ENCODE measurements at places on chromosomes 12 and 14.

DNA sequence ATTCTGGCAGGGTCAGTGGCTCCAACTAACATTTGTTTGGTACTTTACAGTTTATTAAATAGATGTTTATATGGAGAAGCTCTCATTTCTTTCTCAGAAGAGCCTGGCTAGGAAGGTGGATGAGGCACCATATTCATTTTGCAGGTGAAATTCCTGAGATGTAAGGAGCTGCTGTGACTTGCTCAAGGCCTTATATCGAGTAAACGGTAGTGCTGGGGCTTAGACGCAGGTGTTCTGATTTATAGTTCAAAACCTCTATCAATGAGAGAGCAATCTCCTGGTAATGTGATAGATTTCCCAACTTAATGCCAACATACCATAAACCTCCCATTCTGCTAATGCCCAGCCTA, 42.3 kb downstream of the DAD1 start:
- no peak for DNase-seq

DNA sequence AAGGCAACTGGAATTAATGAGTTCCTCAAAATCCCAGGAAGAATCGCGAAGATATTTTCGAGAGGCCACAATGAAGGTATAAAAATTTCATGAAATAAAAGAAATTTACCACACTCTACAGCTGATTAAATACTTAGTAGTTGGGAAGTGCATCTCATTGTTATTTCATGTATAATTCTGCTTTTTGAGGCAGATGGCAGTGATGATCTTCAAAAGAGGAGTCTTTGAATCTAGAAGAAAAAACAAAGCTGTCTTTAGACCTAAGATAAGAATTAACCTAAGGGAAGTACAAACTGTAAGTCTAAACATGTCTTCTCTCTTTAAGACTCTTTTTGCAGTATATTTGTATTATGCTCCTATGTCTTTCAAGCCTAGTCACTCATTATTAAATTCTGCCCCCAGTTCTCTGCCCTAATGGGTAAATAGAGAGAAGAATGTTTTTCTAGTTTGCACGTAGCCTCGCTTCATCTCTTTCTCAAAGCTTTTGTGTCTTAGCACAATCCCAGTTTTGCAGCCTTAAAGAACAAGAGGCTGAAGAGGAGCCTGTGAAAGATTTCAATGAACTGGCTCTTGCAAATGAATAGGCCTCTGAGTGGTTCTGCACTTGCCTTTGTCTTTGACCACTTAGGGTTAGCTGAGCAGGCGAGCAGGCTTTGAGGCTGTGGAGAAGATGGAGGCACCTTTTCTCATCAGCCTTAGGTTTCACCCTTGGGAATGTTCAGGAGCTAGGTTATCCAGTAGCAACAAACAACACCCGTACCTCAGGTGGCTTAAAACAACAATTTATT, 32.7 kb downstream of the CFAP54 start:
- no peak for DNase-seq

DNA sequence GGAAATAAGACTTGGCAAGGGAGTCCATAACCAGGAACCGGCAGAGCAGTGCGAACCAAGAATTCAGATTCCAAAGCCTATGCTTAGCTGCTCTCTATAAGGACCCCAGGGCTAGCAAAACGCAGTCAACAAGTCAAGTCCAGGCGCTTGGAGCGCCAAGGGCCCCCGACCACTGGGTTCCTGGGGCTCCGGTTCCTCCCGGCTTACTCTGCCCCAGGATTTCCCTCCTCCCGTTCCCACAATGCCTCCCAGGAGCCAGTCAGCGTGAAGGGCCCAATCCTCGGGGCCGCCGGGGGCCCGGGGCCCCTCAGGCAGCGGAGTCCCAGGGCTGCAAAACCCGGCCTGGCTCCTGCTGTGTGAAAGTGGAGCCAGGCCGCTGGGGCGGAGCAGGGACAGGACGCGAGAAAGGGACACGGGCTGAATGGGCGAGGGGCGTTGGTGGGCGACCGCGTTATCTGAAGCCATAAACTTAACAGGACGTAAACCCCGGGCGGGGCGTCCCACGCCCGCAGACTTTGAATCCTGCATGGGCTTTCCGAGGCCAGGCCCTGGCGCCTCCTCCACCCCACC, 1.5 kb downstream of the KRT8 start:
- no peak for DNase-seq

DNA sequence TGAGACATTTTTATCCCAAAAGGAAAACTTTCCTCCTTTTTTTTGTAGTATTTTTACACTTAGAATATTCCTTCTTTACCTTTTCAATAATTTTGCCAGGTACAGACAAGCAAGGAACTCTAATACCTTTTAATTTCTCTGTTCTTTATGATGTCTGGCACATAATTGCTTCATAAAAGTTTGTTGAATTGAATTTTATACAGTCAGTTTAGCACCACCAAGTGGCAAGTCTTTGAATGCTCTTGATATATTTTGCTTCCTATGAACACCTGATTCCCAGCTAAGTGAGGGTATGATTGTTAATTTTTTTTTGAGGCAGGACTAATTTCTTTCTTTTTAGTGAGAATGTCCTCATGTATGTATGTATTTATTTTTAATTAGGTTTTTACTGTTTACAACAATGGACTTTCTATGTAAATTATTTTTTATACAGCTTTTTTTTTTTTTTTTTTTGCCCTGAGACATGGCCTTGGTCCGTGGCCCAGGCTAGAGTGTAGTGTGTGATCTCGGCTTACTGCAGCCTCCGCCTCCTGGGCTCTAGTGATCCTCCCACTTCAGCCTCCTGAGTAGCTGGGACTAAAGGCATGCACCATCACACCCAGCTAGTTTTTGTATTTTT, 6.9 kb downstream of the TBC1D15 start:
- peak; percentile 9 for DNase-seq

GRCh38 chr12:24127919-24128721, 178.7 kb upstream of the SOX5 start:
- no peak for DNase-seq

DNA sequence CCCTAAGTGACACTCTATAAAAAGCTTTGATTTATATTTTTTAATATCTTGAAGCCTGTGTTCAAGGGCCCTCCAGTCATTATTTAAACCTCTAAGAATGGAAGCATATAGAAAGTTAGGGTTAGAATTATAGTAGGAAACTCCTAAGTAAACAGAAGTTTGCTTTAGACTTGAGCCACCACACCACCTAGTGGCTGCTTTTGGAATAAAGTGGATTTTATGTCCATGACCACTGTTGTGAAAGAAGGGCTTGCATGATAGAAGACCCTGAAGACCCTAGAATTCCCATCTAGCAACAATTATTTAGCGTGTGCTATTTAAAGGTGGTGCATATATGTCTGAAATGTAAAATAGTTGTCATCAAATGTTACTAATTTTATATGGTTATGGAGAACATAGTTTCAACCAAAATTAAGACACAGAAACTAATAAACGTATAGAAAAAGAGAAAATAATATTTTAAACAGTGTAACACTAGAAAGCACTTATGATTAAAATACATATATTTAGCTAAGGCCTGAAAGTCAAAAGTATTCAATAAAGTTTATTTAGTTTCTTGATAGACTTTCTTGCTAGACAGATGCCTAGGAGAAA, 21.3 kb downstream of the LRRIQ1 start:
- no peak for DNase-seq

- DNase-seq = no peak
Observed at GRCh38 chr14:49673586-49673985, 14.4 kb downstream of the POLE2 start.

GRCh38 chr14:91945751-91946621, 1.5 kb downstream of the FBLN5 start:
- no peak for DNase-seq

DNA sequence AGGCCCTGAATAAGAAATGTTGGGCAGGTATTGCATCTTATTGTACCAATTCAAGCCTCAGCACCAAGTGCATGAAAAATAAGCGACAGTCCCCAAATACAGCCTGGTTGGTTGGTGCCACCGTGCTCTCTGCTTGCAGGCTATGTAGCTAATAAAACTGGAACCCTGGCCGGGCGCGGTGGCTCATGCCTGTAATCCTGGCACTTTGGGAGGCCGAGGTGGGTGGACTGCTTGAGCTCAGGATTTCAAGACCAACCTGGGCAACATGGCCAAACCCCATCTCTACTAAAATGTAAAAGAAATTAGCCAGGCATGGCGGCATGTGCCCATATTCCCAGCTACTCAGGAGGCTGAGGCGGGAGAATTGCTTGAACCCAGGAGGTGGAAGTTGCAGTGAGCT, 25.5 kb downstream of the FOXN3 start:
- no peak for DNase-seq

DNA sequence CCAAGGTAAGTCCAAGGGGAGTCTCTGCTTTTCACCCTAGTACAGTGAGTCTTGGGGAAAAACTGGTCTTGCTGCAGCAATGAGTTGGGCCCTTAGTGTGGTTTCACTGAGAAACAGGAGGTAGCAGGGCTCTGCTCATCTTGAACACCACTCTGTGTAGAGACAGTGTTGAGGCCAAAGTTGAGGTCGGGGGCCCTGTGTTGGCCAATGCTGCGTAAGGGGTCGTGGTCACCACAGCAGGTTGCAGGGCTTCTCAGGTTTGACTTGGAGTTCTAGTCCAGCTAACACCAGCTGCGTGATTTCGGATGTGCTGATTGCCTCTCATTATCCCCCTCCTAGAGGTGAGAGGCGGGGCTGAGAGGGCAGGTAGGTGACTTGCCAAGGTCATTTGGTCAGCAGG, 807.5 kb downstream of the VRK1 start:
- no peak for DNase-seq

- no peak for DNase-seq
Observed at GRCh38 chr12:24025153-24025798, 75.8 kb upstream of the SOX5 start.

DNA sequence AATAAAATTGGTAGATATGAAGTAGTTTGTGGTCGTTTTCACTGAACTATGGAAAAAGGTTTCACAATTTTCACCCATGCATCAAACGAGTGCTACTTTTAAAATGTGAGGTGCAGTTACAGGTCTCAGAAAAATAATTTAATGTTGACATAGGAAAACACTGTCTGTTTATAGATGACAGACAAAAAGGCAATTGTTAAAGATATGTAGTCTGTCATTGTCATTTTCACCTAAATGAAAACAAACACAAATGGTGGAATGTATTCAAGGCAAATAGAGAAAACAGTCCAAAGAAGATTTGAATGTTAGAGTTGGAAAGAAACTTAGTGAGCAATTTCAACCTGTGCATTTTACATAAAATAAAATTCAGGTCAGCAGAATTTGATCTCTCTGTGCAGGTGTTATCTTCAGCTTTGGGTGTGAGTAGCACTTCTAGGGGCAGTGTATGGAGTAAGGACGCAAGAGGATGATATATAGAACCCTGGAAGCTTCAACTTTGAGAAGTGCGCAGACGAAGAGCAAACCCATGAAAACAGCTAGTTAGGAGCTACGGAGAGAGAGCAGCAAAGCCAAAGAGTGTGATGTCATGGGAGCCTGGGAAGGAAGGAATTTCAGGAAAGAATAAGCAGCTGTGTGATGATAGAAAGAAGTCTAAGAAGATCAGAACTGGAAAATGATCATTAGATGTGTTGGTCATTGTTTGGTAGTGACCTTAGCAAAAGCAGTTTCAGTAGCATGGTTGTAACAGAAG, 6.2 kb downstream of the RERG start:
- DNase-seq = no peak

- DNase-seq = no peak
Observed at GRCh38 chr12:57247041-57247440, 3.9 kb downstream of the STAC3 start.

DNA sequence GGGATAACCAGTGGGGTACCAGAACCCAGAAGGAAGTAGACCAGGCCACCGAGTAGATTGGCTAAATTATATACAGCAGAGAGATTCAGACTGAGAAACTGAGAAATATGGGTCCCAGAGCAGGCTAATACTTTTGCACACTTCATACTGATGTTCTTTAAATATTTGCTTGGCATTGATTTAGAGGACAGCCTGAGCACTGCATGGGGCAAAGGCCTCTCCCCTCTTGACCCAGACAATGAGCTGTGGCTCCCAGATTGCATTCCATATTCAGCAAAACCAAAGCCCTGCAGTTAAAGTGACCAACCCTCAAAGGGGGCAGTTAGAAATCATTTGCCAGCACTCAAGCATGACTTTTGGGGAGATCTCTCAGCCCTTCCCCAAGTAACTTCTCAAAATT, 279.2 kb downstream of the SUDS3 start:
- DNase-seq = no peak

DNA sequence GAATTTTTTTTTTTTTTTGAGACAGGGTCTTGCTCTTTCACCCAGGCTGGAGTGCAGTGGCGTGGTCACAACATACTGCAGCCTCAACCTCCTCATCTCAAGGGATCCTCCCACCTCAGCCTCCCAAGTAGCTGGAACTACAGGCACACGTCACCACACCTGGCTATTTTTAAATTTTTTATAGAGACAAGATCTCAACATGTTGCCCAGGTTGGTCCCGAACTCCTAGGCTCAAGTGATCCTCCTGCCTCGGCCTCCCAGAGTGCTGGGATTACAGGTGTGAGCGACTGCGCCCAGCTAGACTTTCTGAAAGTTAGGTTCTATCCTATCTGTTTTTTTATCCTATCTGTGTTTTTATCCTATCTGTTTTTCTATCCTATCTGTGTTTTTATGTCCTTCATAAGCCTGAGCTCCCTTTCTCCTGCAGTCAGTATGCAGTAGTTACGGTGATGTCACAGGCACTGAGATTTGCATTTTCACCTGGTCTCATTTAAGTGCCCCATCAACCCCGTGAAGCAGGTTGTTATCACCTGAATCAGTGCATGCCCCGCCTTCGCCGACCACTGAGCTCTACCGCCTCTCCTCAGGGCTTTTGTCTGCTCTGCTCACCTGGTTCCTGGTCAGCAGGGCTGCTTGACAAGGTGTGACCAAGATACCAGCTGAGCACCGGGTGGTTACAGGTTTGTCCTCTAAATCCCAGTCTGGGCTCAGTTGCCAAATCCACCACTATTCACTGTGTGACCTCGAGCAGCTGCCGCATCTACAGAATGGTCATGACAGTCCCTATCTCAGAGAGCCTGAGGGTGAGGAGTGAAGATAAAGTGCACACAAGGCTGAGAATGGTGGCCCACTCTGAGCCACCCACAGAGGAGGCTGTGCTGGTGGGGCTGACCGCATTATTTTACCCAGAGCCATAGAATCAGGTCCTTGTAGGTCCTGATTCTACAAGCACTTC, 33.1 kb downstream of the SYNDIG1L start:
- DNase-seq = no peak

DNA sequence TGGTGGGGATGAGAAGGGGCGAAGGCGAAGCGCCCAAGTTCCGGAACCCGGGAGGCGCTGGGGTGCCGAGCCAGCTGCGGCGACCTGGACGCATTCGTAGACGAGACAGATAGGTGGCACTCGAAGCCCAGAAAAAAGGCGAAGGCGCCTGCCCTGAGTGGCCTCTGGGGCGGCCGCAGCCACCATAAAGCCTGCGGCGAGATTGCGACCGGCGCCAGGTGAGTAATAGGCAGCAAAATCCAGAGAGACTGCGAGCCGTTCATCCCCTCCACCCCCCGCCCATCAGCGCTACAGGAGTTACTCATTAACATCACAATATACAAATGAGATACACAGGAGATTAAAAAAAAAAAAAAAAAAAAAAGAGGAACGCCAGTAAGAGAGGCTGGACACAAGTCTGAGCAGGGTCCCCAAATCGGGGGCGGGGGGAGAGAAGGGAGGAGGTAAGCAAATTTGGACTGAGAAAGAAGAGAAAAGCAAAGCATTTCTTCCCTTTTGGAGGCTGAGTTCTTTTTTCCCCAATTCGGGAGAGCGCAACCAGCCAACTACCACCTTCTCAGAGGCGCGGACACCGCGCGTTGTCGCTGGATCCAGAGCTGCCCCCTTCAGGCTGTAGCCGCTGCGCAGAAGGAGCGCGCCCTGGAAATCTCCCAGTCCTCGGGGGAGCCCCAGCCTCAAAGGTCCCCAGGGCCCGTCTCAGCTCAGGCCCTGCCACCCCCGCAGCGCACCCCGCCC, 15.7 kb downstream of the TBX3 start:
- no peak for DNase-seq

- DNase-seq = no peak
Observed at GRCh38 chr12:25707056-25707455, 154.0 kb upstream of the LMNTD1 start.

GRCh38 chr12:11228296-11228879, 41.1 kb downstream of the PRB3 start:
- peak; percentile 1 for DNase-seq

Measured in GDM1 (cell line).